ENCODE measurements at places on chromosomes 6 and 20. TPM values are rescaled to one million over a fixed set of nuclear protein-coding genes. Genes with fewer than 3 reads are reported as not detected.

- DNase-seq: no peak
Observed at GRCh38 chr6:169993861-169994481, 242.5 kb downstream of the ERMARD start.

DNA sequence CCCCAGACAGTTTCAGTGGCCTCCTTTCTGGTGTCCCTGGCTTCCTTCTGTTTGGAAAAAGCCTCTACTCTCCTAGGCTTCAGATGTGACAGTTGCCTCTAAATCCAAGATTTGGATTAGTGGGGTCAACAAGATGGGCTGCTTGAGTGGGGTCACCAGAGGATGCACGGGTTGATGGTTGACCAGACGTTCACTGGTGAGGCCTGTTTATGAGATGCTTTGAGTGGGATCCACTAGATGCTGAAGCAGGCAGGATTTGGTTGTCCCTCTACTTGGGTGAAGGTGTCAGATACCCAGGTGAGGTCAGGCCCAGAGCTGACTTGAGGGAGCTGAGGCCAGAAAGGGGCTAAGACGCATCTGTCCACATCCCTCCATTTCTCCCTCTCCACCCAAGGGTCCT is 8.1 kb upstream of the DLGAP4 start:
- DNase-seq: no peak

Gene CDKAL1
- total RNA-seq: 31.8 TPM

Gene AFG1L
- 3.5 TPM for total RNA-seq

DNA sequence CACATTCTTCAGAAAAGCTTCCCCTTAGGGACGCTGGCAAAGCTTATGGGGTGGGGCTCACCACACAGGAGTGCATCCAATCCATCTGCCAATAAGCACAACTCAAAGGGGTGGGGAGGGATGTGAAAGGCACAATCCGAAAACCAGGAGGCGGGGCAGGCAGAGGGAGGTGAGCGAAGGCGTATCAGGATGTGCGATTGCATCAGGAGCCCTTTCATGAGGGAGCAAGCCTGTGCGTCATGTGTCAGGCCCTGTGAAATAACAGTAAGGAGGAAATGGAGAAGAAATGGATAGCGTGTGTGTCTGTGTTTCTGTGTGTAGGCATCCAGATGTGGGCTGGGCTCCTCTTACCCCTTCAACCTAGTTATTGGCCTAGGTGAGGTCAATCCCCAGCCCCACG is 382.4 kb upstream of the CDH4 start:
- DNase-seq: peak; percentile 62

All from Daoy (cell line).